HCT116 (cell line): ENCODE measurements at places on chromosomes 3 and 15. TPM values are rescaled to one million over a fixed set of nuclear protein-coding genes. Genes with fewer than 3 reads are reported as not detected.

ESYT3 gene
- total RNA-seq: 0.05 TPM

FBXW12 gene
- not detected for total RNA-seq

KCNAB1 gene
- total RNA-seq: not detected

HACL1 gene
- 20.5 TPM for total RNA-seq

CSPG4 gene
- 18.1 TPM for total RNA-seq

CFAP100 gene
- total RNA-seq: not detected

AGTR1 gene
- total RNA-seq: not detected

BFSP2 gene
- not detected for total RNA-seq

EAF2 gene
- 4.4 TPM for total RNA-seq

GRCh38 chr3:29601861-29602585 is 321.2 kb downstream of the RBMS3 start:
- no peak for DNase-seq

DNA sequence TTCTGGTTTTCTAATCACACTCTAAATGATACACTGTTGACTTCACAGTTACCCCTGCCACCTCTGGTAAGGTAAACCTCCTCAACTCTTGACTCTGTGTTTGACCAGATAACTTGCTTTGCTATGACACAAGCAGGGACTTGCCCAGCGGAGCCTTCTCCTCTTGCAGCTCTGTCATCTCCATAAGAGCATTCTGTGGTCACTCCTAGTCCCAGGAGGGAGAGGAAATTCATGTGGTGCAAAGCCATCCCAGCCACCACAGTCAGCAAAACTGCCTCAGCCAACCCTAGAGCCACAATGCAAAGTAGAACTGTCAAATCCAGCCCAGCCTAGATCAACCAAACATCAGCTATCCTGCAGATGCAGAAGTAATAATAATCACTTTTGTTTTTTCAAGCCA is 144.7 kb upstream of the GADL1 start:
- DNase-seq: no peak

- peak; percentile 76 for DNase-seq
Observed at GRCh38 chr3:138389841-138390581, 41.6 kb downstream of the MRAS start.

DNA sequence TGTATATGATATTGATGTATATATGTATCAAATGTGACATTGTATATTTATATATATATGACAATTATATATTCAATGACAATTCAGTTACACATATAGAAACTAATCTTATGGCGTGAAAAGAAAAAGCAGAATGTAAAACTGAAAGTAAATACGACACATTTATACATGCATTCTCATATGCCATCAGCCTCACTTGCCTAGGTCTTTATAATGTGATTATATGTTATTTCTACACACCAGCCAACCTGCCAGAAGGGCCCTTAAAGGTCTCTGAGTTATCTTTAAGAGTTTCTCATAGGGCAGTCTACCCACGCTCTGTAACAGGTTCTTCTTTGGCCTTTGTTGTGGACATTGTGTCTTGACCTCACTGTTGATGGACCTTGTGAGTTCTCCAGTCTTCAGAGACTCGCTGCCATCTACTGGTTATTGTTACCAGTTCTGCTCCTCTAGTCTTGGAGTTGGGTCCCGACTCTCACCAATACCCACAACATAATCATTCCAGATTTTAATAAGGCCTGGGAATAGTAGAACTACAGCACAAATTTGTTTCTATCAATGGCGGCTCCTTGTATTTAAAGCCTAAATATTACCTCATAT is 371.5 kb upstream of the GOLIM4 start:
- no peak for DNase-seq

GRCh38 chr3:53146319-53146891 is 14.6 kb upstream of the PRKCD start:
- DNase-seq: no peak

DNA sequence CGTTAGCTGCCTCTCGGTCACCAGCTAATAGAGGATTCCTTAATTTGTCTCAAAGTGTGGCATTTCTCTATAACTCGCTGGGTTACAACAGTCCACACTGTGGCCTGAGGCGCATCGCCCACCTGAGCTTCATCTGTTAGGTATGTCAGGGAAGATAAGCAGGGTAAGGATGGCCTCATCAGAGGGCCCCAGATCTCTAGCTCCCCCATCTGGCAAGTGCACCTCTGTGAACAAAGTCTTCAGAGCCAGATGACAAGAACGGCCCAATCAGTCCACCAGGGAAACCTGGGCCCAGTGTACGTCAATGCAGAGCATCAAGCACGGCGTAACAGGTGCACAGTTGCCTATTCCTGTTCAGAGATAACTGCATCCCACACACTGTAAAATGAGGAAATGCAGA is 23.2 kb downstream of the FRG2C start:
- DNase-seq: no peak

- no peak for DNase-seq
Observed at GRCh38 chr3:189586941-189587663, 44.1 kb upstream of the TP63 start.

- no peak for DNase-seq
Observed at GRCh38 chr3:181805703-181806102, 94.0 kb downstream of the SOX2 start.
